ENCODE measurements at places on chromosomes 5 and 9.

DNA sequence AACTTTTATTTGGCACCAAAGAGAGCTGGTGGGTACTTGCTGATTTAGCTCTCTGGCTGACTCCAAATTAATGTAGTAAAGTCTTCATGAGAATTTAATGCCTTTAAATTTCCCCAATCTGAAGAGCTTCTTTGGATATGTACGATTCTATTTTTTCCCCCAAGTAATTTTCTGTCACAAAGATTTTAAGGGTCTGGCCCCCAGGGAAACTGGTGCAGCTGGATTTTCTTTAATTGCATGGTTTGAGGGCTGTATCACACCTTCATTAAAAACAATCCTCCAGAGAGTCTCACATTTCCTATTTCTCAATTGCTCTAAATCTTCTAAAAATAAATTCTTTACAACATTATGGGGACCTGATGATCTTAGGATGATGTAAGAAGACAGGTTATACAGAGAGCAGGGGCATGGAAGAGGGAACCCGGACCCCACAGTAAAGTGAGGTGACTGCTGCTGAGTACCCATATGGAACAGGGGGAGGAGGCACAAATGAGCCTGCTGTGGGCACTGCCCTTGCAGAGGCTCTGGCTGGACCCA, 158.9 kb downstream of the ENTREP1 start:
- DNase-seq, result no peak

- peak; percentile 92 for DNase-seq
Measured at GRCh38 chr9:134403682-134404301, 77.5 kb downstream of the RXRA start.

DNA sequence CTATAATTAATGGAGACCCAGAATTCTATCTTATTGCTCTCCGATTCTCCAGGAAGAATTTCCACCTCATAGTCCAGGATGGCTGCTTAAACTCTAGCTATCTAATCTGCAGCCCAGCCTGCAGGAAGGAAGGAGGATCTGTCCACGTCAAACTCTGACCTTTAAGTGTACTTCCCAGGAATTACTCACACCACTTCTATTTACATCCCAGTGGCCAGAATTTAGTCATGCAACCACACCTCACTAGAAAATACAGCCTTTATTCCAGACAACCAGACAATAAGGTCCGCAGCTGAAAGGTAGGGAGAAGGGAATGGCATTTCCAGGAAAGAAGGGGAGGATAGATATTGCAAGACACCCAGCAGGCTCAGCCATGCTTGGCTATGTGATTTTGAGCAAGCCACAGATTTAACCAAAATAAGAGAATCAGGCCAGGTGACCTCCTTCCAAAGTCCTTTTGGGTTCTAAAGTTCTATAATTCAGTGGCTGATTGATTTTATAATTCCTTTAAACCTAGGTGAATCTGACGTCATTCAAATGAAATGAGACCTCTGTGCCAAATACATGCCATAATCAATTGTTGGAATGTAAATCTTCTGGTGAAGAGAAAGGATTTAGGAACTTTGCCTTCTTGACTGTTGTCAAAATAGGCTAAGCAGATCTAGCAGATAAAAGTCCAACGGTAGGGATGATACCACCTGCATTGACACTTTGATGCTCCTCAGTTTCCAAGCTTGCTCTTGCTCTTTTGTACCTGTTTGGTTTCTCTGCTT, 3.7 kb upstream of the DENND1A start:
- DNase-seq, result no peak

DNA sequence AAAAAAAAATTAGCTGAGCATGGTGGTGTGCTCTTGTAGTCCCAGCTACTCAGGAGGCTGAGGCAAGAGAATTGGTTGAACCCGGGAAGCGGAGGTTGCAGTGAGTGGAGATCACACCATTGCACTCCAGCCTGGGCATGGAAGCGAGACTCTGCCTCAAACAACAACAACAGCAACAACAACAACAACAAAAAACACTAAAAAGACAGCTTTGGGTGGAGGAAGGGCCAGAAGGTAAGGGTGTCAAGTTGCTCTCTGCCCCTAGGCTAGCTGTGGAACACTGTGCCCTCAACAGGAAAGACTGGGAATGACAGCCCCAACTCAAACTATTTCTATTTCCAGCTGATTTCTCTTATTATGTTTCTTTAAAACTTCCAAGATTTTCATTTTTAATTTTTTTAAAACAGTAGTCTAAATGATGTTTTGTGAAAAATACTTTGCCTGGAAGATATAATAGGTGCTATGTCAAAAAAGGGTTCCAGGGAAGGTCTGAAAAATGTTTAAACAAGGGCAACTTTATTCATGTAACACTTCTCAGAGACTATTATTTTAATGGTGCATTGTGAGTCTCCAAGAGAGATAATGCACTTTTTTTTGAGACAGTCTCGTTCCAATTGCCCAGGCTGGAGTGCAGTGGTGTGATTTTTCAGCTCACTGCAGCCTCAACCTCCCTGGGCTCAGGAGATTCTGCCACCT, 29.9 kb downstream of the CLINT1 start:
- DNase-seq, result no peak

DNA sequence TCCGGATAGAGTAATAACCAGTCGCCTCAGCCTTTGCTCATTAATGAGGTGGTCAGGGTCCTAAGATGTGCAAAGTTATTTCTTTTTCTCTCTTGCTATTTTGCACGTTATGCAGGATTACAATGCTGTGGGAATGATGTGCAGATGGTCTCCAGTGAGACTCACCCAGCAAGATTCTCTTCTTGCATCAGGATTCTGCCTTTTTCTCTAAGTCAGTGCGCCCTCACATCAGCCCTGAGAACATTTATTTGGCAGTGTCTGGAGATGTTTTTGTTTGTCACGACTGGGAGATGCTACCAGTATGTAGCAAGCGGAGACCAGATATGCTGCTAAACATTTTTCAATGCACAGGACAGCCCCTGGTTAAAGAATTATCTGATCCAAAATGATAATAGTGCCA, 280.3 kb upstream of the WWC1 start:
- DNase-seq, result peak; percentile 44

DNA sequence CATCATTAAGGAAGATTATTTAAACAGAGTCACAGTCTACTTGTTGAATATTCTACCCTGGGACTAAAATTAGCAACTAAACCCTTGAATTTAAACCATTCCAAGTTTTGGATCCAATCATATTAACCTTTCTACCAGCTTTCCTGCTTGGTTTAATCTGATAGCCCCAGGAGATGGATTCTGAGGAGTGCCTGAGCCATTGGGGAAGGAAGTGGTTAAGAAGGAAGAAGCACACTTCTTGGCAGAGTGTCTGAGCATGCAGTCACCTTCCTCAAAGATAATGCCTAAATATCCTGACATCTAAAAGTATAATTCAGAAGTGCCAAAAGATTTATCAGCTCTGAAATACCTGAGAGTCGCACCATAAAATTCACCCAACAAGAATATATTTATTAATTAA, 74.1 kb upstream of the SNCAIP start:
- no peak for DNase-seq

- DNase-seq, result no peak
Measured at GRCh38 chr5:87321605-87322004, 53.9 kb downstream of the RASA1 start.

DNA sequence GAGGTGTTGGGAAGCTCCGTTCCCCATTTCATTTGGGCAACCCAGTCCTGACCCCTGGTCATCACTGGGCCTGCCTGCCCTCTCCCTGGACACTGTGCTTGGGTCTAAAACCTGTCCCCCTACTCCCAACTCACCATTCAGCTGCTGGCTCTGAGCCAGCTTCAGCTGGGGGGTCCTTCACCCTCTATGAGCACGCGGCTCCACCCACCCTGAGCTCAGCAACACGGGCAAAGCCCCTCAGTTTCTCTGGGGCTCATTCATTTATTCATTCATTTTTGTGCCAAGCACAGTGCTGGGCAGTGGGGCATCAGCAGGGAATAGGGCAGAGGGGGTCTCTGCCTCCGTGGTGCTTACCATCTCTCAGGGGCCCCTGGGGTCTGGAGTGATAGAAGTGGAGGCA, 199.8 kb upstream of the MVB12B start:
- DNase-seq, result no peak

- no peak for DNase-seq
Measured at GRCh38 chr9:130662099-130662969, 2.1 kb upstream of the PRDM12 start.

DNA sequence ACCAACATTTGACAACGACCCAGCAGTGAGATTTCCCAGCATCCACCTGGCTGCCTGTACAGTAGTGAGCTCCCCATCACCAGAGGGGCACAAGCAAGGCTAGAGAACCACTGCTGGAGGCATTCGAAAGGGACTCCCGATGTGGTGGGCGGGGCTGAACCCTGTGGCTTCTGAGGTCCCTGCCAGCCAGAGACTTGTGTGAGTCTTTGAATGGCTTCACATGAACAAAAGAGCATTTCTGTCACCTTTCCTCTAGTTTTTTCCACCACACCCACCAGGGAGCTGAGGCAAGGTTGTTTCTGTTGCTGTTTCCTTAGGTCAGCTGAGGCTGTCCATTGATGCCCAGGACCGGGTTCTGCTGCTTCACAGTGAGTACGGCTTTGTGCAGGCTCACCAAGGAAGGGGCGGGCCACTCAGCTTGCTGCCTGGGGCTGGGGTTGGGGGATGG, 15.7 kb downstream of the RGS3 start:
- DNase-seq, result no peak

- DNase-seq, result no peak
Measured at GRCh38 chr5:107610798-107611197, 59.9 kb downstream of the EFNA5 start.
